ENCODE measurements at places on chromosomes 16 and 17. TPM values are rescaled to one million over a fixed set of nuclear protein-coding genes. Genes with fewer than 3 reads are reported as not detected.

DNAH17 gene
- not detected for total RNA-seq

EVPLL gene
- total RNA-seq, result not detected

- no peak overlapping the region for H3K27ac ChIP-seq
- peaks cover 90% of the 10 kb centered on the region for H3K4me1 ChIP-seq
- DNase-seq, result no peak
- H3K36me3 ChIP-seq, result peaks cover 6% of the 10 kb centered on the region
Observed at GRCh38 chr17:27478901-27479538, 22.8 kb downstream of the KSR1 start.

FBXW10 gene
- not detected for total RNA-seq

DNA sequence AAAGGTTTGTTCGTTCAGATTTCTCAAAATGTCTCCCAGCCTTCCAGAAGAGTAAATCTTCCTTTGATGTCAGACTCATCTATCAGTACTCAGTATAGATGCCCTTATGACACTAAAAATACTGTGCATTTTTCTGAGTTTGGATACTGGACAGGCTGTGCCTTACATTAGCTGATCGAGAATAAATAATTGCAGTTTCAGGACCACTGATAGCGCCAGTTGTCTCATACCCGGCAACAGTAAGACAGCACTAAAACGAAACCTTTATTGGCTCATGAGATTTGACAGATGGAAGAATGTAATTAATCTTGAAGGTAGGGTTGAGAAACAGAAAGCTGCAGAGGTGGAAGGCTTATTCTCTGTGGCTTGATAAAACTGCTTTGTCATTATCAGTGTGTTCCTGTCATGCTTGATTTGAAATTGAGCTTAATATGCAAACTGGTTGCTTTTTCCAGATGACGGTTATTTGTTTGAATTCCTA lies 1.2 kb downstream of the ATP6V0A1 start:
- H3K4me1 ChIP-seq, result peaks cover 40% of the 10 kb centered on the region
- DNase-seq, result peak; percentile 43
- H3K4me3 ChIP-seq, result no peak overlapping the region
- H3K36me3 ChIP-seq, result peaks cover 2% of the 10 kb centered on the region

ZNF286A gene
- 16.9 TPM for total RNA-seq

DNA sequence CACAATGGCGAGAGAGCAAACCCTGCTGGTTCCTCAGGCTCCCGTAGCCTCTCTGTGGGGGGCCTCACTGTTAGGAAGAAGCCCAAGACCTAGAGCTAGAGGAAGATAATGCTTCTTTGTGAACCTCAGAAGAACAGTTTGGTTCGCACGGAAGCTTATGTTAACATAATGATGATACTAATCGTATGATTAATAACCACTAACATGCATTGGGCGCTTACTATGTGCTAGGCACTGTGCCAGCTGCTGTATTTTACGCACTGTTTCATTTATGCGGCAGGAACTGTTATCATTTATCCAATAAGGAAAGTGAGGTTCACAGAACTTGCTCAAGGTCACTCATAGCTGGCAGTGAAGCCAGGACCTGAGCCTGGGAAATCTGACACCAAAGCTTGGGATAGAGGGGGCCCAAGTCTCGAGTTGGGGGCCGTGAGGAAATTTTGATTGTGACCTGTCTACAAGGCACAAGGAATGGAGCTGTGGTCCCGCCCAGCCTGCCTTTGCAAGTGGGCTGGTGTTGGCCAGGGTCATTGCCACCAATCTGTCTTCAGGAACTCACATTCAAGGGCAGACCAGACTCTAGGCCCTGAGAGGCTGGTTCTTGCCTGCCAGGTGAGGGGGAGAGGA lies 6.8 kb downstream of the PRCD start:
- no peak for DNase-seq
- H3K27me3 ChIP-seq, result peaks cover 16% of the 10 kb centered on the region
- no peak overlapping the region for H3K27ac ChIP-seq

- H3K4me3 ChIP-seq, result no peak overlapping the region
- no peak for DNase-seq
- H3K36me3 ChIP-seq, result peaks cover 6% of the 10 kb centered on the region
- H3K27ac ChIP-seq, result no peak overlapping the region
- no peaks in the 10 kb centered on the region for H3K27me3 ChIP-seq
Observed at GRCh38 chr16:49643429-49644144, 212.3 kb downstream of the ZNF423 start.

DNA sequence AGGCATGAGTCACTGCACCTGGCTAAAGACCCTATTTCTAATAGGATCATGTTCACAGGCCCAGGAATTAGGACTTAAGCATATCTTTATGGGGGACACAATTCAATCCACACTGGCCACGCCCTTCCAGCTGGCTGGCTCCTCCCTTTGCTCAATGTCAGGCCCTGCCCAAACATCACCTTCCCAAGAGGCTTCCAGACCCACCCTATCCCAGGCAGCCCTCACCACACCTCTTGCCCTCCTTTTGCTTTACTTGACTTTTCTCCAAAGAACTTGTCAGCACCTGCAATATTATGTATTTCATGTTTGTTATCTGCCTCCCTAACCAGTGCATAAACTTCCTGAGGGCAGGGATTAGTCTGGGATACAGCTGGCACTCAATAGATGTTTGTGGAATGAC lies 109.6 kb upstream of the CDH5 start:
- no peak overlapping the region for H3K4me3 ChIP-seq
- no peaks in the 10 kb centered on the region for H3K4me1 ChIP-seq
- H3K27me3 ChIP-seq, result peaks cover 8% of the 10 kb centered on the region
- no peak overlapping the region for H3K27ac ChIP-seq
- no peak for DNase-seq

TNP2 gene
- total RNA-seq, result not detected

- no peak for DNase-seq
- H3K27me3 ChIP-seq, result no peaks in the 10 kb centered on the region
Observed at GRCh38 chr17:70655176-70655958, 486.0 kb downstream of the KCNJ2 start.

TMIGD1 gene
- total RNA-seq, result not detected

GRCh38 chr17:30567231-30568116 lies 90.3 kb downstream of the GOSR1 start:
- H3K4me3 ChIP-seq, result no peak overlapping the region
- peaks cover 13% of the 10 kb centered on the region for H3K27me3 ChIP-seq
- peaks cover 3% of the 10 kb centered on the region for H3K4me1 ChIP-seq

GRCh38 chr17:75384751-75385150 lies 20.7 kb downstream of the GRB2 start:
- peaks cover 15% of the 10 kb centered on the region for H3K36me3 ChIP-seq
- no peaks in the 10 kb centered on the region for H3K27me3 ChIP-seq
- no peak for DNase-seq
- H3K27ac ChIP-seq, result no peak overlapping the region

- H3K27me3 ChIP-seq, result peaks cover 24% of the 10 kb centered on the region
- no peak overlapping the region for H3K27ac ChIP-seq
- H3K4me1 ChIP-seq, result no peaks in the 10 kb centered on the region
- DNase-seq, result no peak
- H3K4me3 ChIP-seq, result no peak overlapping the region
Observed at GRCh38 chr17:56648321-56648720, 54.8 kb downstream of the NOG start.

RASL10B gene
- total RNA-seq, result not detected

- peak overlapping the region; percentile 82 for H3K4me3 ChIP-seq
- no peak for DNase-seq
- H3K36me3 ChIP-seq, result no peaks in the 10 kb centered on the region
- H3K4me1 ChIP-seq, result peaks cover 91% of the 10 kb centered on the region
Observed at GRCh38 chr17:82298538-82299421, 18.6 kb downstream of the CD7 start.

EPX gene
- not detected for total RNA-seq

GRCh38 chr16:31127182-31127581 lies 8.3 kb downstream of the PRSS8 start:
- H3K27ac ChIP-seq, result no peak overlapping the region
- H3K27me3 ChIP-seq, result no peaks in the 10 kb centered on the region

- no peak for DNase-seq
- H3K36me3 ChIP-seq, result peaks cover 11% of the 10 kb centered on the region
- peak overlapping the region; percentile 65 for H3K27ac ChIP-seq
- H3K27me3 ChIP-seq, result no peaks in the 10 kb centered on the region
Observed at GRCh38 chr17:42135664-42136653, 13.4 kb downstream of the HSPB9 start.

DNA sequence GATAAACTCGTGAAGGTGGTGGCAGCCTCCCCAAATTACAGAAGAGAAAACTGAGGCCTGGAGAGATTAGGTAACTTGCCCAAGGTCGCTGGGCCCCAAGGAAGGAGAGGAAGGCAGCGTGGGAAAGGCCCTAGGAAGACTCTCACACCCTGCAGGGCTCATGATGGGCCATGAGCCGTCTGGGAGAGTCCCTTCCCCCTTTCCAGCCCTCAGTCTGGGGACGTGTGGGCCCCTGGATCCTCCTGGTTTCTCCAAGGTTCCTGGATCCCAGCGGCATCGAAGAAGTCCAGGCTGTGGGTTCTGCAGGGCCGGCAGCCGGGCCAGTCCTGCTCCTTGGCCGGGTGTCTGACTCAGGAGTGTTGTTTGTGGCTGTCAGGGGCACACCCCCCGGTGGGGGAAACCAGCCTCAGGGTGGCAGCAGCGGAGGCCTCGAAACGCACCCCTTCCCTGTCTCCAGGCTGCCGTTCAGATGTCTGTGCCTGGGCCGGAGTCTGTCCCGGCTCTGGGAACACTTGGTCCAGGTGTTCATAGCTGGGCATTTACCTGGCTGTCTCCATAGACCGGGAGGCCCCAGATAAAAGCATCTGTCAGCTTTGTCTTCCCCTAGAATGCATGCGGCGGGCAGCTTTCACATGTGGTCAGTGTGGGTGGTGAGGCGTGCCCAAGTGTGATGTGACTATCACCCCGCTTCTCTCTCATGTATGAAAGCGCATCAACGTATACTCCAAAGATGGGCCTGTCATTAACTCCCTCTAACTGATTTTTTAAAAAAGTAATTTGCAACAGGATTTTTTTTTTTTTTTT lies 3.7 kb upstream of the RAP1GAP2 start:
- H3K4me3 ChIP-seq, result peak overlapping the region; percentile 32
- peak overlapping the region; percentile 62 for H3K27ac ChIP-seq
- DNase-seq, result peak; percentile 90
- peaks cover 70% of the 10 kb centered on the region for H3K27me3 ChIP-seq
- peaks cover 4% of the 10 kb centered on the region for H3K36me3 ChIP-seq
- H3K4me1 ChIP-seq, result peaks cover 67% of the 10 kb centered on the region

SDR42E2 gene
- total RNA-seq, result not detected

OTOP2 gene
- total RNA-seq, result not detected

DNA sequence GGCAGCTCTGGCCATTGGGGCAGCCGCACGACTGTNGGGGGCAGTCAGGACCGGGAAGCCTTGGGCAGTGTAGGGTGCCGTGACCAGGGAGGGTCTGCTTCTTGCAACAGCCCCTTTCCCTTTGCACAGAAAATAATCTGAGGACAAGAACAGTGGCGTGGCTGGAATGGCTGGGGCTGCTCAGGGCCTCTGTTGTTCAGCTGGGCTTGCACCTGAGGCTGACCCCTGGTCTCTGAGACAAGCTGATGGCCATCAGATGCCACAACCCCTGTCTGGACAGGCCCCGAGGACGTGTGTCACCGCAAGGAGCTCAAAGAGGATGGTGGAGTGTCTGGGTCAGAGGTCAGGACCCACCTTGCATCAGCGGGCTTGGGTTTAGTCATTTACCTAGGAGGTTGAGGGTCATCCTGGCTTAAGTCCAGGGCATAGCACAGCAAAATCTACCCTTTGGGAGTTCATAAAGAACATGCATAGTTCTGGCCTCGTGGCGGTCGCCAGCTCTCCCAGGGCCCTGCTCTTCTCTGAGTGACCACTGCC lies 46.9 kb downstream of the METRNL start:
- H3K27me3 ChIP-seq, result peaks cover 46% of the 10 kb centered on the region
- no peak overlapping the region for H3K27ac ChIP-seq
- no peak for DNase-seq
- peaks cover 5% of the 10 kb centered on the region for H3K36me3 ChIP-seq
- peaks cover 40% of the 10 kb centered on the region for H3K4me1 ChIP-seq

DNA sequence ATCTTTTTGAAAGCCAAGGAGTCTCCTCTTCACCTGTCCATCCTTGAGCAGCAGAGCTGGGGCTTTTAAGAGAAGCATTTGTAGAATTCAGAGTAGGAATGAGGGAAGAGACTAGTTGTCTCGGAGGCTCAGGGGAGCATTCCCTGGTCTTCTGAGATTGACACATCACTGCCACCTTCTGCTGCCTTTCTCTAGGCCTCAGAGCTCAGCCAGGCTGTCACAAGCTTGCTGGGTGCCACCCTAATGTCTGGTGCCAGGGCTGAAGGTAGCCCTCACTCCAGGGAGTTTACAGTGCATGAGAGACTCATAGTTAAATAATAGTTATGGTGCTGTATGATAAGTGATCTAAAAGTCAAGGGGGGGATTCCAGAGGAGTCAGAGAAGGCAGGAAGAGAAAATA lies 39.7 kb downstream of the B9D1 start:
- no peak overlapping the region for H3K4me3 ChIP-seq
- peaks cover 1% of the 10 kb centered on the region for H3K36me3 ChIP-seq
- H3K27ac ChIP-seq, result no peak overlapping the region
- H3K27me3 ChIP-seq, result peaks cover 5% of the 10 kb centered on the region

DNA sequence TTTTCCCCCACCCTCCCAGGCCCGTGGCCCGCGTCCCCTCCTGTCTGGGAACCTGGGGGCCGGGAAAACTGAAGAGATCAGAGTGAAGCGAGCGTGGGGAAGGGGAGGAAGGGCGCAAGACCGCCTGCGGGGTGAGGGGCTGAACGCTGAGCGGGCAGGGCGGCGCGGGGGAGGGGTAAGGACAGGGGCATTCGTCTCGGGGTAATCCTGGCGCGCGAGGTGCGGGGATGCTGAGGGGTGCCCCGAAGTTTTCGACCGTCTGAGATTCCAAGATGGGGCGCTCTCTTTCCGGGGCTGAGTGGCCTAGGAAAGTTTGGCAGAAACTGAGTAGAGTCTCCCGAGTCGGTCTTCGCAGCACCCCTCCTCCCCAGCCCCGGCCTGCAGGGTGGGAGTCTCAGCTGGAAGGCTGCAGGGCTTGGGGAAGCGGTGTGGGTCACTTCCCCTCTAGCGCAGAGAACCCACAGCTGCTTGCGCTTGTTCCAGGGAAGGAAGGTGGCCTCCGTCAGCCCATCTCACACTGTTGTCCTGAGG lies 555 bp downstream of the TTYH2 start:
- H3K4me3 ChIP-seq, result peak overlapping the region; percentile 78
- H3K4me1 ChIP-seq, result peaks cover 56% of the 10 kb centered on the region
- peaks cover 17% of the 10 kb centered on the region for H3K36me3 ChIP-seq
- H3K27me3 ChIP-seq, result no peaks in the 10 kb centered on the region
- H3K27ac ChIP-seq, result peak overlapping the region; percentile 36

DNA sequence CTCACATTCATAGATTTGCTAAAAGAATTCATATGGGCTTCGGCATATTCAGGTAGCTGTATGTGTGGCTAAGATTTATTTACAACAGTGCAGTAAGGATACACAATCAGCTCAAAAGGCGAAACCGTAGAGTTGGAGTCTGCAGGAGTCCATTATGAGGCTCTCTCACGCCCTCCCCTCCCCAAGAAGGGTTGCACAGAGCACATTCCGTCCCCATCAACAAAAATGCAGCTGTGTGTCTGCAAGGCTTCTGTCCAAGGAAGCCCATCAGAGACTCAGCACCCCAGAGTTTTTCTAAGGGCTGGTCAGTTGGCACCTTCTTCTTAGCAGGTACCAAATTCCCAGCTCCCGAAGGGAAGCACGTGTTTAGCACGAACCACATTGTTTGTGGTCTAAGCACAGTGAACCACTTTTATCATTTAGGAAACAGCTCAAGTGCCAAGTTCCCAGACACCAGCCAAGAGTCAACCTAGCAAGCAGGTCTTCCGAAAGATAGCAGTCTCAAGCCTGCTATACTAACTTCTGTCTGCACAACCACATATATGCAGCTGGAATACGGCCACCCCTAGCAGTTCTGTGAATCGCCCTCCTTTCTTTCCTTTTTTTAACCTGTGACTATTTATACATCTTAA lies 28.5 kb upstream of the MEAK7 start:
- peaks cover 61% of the 10 kb centered on the region for H3K36me3 ChIP-seq
- no peak for DNase-seq
- H3K27ac ChIP-seq, result no peak overlapping the region
- H3K4me1 ChIP-seq, result peaks cover 29% of the 10 kb centered on the region
- no peaks in the 10 kb centered on the region for H3K27me3 ChIP-seq
